ENCODE measurements at places on chromosomes 12 and 14.

DNA sequence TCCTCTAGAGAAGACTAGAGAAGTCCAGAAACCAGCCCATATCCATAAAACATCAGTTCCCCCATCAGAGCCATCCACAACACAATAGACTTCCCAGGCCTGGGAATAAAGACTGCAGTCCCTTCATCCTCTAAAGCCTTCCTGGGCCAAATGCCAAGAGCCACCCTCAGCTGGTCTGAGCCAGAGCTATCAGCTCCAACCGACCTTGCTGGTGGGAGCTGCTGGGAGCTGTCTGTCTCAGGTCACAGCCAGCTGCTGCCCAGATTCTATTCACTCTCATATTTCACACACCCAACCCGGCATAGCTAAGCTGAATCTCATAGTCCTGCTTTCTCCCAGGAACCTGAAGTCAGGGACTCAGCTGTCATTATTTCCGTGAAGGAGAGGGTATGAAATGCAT, 10.9 kb upstream of the TFCP2 start:
- DNase-seq, result no peak

DNA sequence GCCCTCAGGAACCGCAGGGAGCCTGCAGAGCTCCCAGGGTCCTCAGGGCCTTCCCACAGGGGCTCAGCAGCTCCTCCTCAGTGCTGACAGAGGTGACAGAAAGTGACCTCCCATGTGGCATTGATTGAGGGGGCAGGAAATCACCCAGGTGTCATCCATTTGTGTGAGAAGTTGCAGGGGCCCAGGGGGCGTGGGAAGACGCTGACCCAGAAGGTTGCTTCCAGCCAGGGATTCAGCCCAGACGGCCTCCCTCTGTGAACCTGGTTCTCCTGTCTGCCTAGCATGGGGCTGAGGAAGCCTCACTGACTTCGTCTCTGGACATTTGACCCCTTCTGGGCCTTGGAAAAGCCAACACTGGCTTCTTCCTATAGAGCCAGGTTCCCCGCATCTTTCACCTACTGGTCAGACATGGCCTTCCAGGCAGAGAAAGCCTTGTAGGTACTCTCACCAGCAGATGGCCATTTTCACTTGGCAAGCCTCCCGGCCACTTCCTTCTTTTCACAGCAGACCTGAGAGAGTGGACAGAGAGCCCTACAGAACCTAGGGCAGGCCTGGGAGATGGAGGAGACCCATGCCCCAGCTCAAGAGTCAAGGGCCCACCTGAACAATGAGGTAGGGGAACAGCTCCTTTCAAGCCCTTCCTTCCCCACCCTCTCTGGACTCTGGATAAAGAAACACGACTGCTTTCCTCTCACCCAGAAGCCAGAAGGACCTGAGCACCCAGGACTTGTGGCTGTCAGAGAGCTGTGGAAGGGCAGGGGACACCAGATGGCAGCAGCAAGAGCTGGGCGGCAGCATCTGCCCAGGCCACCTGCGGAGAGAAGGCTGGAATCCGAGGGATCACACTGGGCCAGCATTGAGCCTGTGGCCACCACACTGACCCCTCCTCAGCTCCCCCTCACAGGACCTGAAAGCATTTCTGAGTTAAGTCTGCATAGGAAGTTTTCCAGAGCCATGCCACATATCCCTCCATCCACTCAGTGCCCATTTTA, 377.8 kb downstream of the DPF3 start:
- DNase-seq, result no peak

- no peak for DNase-seq
Measured at GRCh38 chr14:79871136-79871535, 340.2 kb downstream of the DIO2 start.

DNA sequence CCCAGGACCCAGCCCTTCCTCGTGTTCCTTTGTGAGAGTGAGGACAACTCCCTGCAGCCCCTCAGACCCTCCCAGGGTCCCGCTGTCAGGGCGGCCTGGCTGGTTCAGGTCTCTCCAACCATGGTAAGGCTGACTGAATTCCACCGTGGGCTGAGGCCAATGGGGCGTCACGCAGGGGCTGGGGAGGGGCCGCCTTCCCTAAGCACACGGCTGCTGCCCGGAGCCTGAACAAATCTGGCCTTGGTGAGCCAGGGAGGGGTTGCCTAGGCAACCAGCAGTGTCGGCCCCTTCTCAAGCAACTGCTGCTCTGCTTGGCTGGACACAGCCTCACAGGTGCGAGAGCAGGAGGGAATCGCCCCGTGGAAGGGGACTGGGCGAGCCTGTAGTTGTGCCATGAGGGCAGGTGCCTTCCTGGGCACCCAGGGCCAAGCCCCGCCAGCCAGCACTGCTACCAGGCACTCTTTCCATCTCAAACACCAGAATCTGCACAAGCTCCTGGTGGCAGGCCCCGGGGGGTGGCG, 37.0 kb upstream of the GALNT9 start:
- DNase-seq, result no peak

DNA sequence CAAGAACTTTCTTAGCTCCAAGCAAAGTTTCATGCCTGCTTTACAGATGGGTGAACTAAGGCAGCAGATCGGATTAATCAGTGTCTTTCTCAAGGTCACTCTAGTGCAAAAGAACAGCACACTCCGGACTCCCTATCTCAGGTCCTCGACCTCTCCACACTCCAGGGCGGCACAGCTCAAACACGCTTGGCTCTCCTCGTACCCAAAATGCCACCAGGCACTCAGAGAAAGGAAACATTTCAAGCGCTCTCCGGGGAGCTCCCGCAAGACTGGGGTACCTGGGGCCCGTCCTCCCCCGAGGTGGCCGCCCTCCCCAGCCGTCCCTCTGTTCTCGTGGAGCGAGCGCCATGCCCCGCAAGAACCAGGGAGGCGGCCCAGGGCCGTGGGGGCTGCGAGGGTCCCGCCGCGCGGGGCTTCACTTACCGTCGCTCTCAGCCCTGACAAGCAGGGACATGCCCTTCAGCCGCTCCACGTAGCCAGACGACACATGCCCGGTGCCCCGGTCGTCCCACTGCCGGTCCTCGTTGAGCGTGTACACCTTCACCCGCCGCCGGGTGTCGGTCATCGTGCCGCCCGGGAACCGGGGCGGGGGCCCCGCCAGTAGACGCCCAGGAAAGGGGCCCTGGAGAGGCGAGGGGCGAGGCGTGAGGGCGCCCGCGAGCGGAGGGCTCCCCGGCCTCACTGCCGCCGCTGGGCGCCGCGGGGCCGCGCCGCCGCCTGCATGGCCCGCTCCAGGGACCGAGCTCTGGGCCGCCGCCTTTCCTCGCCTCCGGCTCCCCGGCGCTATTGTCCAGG, 830 bp downstream of the PPP4R3A start:
- DNase-seq, result peak; percentile 63

- no peak for DNase-seq
Measured at GRCh38 chr14:75409316-75410205, 18.3 kb upstream of the JDP2 start.

Data from stimulated activated naive CD8-positive, alpha-beta T cell treated with anti-CD3 and anti-CD28 coated beads, Interleukin-15, amount 100 ng/mL, for 72 hours (primary cell).